IPS DF 19.7 (cell line): ENCODE measurements at places on chromosomes 6 and 20.

DNA sequence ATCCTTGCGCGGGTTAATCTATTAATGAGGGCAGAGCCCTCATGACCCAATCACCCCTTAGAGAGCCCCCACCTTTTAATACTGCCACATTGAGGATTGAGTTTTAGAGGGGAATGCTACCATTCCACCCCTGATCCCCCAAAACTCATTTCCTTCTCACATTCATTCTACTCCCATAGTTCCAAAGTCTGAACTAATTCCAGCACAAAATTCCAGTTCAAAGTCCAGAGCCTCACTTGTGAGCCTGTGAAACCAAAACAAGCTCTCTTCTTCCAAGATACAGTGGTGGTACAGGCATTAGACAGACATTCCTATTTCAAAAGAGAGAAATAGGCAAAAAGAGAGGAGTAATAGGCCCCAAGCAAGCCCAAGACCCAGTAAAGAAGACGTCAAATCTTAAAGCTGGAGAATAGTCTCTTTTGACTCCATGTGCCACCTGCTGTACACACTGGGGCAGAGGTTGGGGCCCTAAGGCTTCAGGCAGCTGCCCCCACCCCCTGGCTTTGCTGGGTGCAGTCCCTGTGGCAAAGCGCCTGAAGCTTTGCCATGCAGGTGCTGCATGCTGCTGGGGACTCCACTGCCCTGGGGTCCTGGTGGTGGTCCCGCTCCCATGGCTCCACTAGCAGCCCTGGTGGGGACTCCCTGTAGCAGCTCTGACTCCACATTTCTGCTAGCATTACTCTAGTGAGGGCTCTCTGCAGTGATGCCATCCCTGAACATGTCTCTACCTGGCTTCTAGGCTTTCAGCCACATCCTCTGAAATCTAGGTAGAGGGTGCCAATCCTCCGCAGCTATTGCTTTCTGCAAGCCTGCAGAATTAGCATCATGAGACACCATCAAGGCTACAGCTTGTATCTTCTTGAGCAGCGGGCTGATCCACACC lies 41.3 kb downstream of the RSPH3 start:
- no peak for DNase-seq

GRCh38 chr6:107624541-107624940 lies 134.6 kb downstream of the SOBP start:
- DNase-seq: no peak

DNA sequence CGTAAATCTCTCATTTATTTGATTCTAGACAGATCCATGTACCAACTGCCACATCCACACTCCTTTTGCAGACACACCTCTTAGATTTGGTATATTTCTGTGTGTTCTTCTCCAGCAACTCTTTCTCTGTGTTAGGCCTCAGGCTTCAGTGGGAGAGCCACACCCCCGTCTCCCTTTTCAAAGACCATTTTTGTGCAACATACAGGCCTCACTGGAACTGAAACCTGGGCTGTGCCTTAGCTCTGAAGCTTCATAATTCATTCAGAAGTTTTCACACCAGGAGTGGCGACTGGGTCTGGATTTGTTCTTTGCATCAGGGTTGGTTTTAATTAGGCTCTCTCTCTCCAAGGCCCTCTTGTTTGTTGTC lies 170.2 kb downstream of the THBS2 start:
- no peak for DNase-seq

- DNase-seq: no peak
Measured at GRCh38 chr20:49539481-49540231, 28.3 kb downstream of the PTGIS start.

- no peak for DNase-seq
Measured at GRCh38 chr20:11015440-11015839, 341.6 kb upstream of the JAG1 start.

DNA sequence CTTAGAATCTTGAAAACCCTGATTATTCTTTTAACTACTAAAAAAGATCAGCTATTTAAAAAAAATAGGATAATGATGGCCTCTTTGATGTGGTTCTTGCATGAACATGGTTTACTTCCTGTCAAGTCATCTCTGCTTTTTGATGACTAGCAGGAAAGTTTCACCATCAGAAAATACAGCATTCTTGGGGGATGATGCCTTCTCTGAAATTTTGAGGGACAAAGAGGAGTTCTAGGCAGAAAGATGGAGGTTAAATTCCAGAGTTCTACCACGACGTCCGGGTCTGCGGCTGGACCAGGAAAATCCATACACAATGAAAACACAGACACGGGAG lies 130.4 kb downstream of the OLIG3 start:
- DNase-seq: no peak

GRCh38 chr6:44072959-44073611 lies 54.2 kb downstream of the MRPL14 start:
- DNase-seq: no peak

DNA sequence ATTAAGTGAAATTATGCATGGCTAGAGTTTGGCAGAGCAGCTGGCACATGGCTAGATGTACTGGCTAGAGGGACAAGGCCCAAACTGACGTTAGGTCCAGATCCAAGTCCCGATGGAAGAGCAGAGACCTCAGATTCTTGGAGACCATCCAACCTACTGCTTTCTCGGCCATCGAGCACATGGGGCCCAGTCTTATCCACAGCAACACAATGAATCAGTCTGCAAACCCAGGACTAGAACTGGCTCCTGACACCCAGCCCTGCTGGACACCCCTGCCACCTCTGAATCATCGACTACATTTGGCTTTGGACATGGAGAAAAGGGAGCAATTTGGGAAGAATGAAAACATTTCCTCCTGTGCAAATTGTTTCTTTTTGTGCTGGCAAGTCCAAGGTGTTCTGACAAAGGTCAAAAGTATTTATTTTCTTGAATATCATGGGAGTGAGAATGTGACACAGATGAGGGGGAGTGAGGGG lies 23.9 kb upstream of the YWHAB start:
- no peak for DNase-seq

- no peak for DNase-seq
Measured at GRCh38 chr6:74782346-74782745, 423.5 kb downstream of the COL12A1 start.

GRCh38 chr6:3396503-3397180 lies 60.2 kb downstream of the SLC22A23 start:
- DNase-seq: no peak

DNA sequence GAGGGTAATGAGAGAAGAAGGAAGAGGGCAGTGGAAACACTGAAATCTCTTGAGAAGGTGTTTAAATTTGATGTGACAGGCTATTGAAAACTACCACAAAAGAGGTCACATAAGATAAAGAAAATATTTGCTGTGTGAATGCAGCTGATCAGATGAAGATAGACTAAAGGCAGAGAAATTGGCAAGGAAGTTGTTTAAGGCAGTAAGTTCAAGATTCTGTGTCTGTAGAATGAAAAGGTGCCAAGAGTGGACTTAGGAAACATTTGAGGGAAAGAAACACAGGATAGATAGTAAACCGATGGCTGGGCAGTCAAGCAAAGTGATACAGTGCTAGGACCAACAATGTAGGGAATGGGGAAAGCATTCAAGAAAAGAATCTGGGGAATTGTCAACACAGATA lies 332.3 kb upstream of the MARCKS start:
- no peak for DNase-seq

DNA sequence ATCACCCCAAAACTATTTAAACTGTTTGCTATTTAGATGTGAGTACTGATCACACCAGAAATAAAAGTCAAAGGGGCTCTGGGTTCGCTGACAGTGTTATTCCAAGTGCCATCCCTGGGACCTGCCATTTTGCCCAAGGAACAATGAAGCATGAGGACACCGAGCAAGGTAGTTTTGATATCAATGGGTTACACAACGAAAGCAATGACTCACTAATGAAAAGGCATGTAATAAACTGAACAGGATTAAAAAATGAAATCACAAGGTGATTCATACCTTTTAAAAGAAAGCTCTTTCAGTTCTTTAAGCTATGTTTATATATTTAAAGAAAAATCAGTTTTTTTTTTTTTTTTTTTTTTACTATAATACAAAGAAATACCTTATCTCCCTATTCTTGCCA lies 102.0 kb downstream of the HS3ST5 start:
- DNase-seq: no peak

DNA sequence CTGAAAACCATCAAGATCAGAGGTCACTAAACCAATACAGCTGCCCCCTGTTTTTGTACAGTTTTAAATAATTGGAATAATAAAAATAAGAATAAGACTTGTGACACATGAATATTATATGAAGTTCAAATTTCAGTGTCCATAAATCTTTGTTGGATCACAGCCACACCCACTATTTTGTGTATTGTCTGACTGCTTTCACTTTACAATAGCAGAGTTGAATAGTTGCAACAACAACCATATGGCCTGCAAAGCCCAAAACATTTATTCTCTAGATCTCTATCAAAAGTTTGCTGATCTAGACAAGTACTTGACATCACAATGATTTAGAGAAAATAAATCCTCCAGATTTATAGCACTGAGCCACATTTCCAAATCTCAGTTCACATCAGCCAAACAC lies 73.6 kb downstream of the SPTLC3 start:
- no peak for DNase-seq
